GDM1 (cell line): ENCODE measurements at places on chromosomes 1 and 21.

DNA sequence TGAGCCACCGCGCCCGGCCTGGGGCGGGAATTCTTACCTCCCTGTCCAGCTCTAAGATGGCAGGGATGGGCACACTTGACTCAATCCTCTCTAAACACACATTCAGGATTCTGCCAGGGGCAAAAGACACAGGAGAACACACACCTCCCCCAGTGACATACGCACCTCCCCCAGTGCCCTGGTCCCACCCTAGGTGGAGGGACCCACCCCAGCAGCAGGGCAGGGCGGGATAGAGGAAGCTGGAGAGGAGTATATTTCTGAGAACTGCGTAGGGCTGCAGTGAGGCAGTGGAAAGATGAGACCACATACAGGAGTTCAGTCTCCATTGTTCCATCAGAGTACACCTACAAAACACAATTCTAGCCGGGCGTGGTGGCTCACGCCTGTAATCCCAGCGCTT, 92.5 kb downstream of the SDCCAG8 start:
- no peak for DNase-seq

DNA sequence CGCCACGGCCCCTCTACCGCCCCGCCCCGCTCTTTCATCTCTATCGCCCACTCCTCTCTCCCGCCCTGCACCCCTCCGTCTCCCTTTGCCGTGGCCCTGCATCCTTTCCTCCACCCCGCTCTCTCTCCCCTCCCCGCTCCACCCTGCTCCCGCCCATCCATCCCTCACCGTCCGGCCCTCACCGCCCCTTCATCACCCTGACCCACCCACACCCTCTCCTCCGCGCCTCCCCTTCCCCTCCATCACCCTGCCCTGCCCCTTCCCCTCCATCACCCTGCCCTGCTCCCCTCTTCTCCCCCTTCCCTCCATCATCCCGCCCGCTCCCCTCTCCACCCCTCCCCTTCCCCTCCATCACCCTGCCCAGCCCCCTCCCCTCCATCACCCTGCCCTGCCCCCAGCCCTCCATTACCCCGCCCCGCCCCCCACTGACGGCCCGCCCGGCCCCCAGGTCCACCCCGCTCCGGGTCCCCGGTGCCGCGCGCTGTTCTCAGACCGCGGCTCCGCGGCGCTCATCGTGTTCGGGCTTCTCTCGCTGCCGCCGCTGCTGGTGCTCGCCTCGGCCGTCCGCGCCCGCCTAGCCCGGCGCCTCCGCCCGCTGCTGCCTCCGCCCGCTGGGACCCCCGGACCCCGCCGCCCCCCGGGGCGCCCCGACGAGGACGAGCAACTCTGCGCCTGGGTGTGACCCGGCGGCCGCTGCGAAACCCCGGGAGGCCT, 6.2 kb upstream of the ANKRD65 start:
- DNase-seq = no peak

GRCh38 chr1:18257778-18258177, 150.2 kb downstream of the IGSF21 start:
- DNase-seq = no peak

DNA sequence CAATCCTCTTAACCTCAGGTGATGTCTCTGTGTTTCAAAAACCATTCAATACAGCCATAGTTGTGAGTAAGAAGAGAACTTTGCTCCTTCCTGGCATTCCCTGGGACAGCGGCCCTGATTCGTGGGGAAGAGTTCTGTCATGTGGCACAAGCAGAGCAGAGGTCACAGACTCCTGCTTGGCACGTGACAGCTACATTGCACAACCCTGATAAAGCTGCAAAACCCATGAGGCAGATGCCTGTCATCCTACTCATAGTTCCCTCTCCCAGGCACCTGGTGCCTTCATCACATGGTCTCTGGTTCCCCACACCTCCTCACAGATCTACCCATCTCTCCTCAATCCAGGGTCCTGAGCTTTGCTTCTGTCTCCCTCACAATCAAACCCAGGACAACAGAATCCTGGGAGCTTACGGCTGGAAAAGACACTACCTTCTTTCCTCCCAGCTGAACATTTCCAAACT, 70.8 kb downstream of the PLPP3 start:
- DNase-seq = no peak

DNA sequence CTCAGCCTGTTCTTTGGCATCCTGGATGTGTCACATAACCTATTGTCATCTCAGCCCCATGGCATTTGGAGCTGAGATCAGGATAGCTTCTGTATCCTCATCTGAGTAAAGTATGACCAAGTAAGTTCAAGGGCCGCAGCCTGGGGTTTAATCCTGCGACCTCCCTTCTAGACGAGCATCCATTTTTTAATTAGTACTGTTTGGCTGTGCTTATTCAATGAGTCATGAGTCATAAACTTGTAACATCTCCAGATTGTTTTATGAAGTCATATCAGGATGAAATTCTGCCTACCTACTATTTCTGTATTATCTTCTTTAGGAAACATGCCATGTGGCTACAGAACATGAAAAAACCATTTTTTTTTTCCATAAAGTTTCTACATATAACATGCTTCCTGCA, 119.1 kb downstream of the ERG start:
- no peak for DNase-seq

GRCh38 chr1:242219905-242220304, 221.0 kb upstream of the MAP1LC3C start:
- no peak for DNase-seq

DNA sequence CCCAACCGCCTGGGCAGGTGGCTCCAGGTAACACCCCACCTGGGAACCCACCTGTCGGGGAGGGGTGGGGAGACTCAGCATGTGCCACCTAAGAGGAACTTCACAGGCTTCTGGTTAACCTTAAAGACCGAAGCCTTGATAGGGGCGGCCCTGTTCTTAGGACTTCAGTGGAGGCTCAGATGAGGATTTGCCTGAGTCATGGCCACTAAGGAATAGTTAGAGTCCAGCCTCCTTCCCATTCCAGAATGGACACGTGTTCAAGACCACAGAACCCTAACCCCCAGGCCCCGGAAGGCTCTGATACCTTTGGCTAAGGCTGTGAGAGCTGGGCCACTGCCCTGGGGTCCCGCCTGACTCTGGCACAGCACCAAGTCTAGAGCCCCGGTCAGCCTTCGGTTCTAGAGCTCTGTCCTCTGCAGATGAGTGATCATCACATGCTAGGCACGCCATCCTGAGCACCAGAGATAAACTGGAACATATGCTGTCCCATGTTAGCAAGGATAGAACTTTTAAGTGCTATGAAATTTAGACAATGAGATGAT, 20.3 kb downstream of the PADI6 start:
- DNase-seq = no peak

DNA sequence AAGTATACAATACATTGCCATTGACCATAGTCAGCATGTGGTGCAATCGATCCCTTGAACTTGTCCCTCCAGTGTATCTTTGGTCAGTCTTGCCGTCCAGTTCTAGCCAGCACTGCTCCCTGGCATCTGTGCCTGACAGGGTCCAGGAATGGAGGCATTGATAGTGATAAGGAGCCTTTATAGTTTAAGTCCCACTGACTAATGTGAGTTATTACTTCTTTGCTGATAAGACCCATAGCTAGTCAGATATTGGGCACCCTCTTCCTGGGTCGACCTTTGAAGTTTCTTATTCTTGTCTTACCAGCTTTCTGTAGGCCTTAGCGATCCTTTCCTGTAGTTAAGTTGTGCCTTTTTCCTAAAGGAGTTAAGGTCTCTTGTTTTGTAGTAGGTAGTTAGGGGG, 13.0 kb downstream of the UCK2 start:
- no peak for DNase-seq

DNA sequence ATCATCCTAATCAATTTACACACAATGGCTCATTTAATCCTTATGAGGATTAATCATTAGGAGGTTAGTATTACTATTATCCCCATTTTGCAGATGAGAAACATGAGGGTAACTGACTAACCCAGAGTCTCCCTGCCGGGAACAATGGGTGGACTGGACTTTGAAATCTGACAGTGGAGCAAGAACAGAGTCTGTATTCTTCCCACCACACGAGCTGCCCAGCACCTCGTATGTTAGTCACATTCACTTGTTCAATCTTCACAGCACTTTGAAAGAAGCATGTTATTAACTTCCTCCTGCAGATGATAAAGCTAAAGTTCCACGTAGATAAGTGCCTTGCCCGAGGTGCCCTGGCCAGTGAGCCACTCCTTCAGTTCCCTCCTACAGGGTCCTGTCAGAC, 12.4 kb downstream of the C8B start:
- DNase-seq = no peak

GRCh38 chr21:45698493-45699184, 55.1 kb downstream of the PCBP3 start:
- no peak for DNase-seq

GRCh38 chr21:25425156-25425555, 182.1 kb downstream of the MRPL39 start:
- no peak for DNase-seq

GRCh38 chr1:19750101-19750881, 49.4 kb downstream of the TMCO4 start:
- no peak for DNase-seq
